ENCODE measurements at places on chromosomes 2 and 18.

DNA sequence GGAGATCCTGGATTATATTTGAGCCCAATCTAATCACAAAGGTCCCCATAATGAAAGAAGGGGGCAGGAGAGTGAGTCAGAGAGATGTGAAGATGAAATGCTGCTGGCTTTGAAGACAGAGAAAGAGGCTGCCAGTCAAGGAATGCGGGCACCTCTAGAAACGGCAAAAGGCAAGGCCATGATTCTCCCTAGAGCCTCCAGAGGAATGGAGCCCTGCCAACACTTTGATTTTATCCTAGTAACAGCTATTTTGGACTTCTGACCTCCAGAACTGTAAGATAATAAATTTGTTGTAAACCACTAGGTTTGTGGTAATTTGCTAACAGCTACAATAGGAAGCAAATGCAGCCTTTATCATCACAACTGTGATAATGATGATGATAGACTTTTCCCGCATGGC lies 32.9 kb downstream of the LBH start:
- DNase-seq: no peak

DNA sequence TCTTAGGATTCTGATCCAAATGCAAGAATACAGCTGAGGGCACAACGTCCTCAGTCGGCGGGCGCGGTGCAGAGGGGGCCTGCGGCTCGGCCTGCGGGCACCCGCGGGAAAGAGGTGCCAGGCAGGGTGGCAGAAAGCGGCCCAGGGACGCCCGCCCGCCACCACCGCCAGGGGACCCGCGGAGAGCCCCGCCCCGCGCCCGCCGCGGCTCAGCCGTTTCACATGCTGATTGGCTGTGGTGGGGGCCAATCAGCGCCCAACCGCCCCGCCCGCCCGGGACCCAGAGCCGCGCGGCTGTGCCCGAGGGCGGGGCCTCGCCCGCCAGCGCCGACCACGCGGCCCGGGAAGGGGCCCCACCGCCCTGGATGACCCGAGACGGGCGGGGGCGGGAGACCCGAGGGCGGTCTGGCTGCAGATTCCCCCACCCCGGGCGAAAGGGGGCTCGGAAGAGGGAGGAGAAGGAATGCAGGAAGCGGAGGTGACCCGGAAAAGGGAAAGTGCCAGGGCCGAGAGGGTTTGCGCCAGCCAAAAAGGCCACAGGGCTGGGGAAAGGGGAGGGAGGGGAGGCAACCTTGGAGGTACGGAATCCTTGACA lies 8.0 kb downstream of the IRS1 start:
- DNase-seq: peak; percentile 94

GRCh38 chr18:79396431-79397246 lies 909 bp downstream of the NFATC1 start:
- DNase-seq: no peak

DNA sequence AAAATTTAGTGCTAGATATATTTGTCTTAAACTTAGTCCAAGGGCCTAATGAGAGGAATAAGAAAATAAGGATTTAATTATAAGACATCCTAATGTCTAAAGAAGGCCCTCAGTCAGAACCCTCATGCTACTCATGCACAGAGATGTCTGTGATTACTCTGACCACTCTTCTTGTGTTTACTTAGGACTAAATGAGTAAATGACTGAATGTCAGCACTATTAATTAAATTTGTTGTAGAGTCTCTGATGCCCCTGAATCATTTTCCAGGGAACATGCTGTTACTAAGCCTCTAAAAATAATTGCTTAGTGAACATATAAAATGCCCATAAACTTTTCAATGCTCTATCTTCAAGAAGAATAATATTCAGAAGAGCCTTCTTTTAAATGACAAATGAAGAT lies 32.4 kb downstream of the GULP1 start:
- no peak for DNase-seq

- peak; percentile 64 for DNase-seq
Observed at GRCh38 chr2:219475697-219476651, 22.7 kb upstream of the GMPPA start.

- DNase-seq: no peak
Observed at GRCh38 chr18:50706651-50707050, 113.2 kb downstream of the MRO start.

GRCh38 chr2:6644261-6644660 lies 221.4 kb downstream of the CMPK2 start:
- no peak for DNase-seq

DNA sequence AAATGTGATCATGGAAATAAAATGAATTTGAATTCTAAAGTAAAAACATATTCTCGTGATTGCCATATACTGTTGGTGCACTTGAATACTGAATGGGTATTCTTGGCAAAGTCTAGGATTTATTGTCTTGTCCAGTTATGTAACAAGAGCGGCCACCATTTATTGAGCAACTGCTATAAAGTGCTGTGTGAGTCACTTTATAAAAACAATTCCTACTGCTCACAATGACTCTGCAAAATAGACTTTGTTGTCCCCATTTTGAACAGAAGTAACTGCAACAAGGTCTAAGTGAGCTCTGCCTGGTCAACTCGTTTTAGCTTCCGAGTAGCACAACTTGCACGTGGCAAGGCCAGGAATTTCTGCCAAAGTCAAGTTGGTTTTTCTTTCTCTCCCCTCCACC lies 995.6 kb upstream of the FANCL start:
- no peak for DNase-seq

DNA sequence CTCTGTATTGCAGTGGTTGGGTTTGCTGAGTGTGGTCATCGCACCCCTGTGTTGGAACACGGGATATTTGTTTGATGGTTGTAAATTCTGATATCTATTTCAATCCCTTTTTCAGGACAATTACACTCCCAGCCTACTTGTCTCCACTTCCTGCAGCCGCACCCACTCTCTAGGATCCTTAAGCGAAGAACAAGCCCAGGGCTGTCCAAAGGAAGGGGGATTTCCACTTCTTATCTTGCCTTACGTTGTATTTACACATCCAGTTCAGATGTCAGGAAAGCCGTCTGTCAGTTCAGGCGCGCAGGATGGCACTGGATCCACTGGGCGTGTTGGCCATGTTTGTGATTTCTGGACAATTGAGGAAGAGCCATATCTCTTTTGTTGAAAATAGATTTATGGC lies 834.5 kb upstream of the SALL3 start:
- no peak for DNase-seq

DNA sequence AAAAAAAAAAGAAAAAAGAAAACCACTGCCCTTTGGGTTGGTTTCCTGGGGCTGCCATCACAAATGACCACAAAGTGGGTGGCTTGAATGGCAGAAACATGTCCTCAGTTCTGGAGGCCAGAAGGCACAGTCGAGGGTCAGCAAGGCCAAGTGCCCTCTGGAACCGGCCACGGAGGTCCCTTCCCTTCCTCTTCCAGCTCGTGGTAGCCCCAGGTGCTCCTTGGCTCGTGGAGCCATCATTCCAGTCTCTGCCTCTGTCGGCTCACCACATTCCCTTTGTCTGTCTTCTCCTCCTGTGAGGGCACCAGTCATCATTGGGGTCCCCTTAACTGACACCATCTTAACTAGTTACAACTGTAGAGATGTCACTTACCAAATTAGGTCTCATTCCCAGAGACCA lies 8.5 kb upstream of the NFATC1 start:
- no peak for DNase-seq

- peak; percentile 57 for DNase-seq
Observed at GRCh38 chr2:226215902-226216503, 583.6 kb downstream of the IRS1 start.

DNA sequence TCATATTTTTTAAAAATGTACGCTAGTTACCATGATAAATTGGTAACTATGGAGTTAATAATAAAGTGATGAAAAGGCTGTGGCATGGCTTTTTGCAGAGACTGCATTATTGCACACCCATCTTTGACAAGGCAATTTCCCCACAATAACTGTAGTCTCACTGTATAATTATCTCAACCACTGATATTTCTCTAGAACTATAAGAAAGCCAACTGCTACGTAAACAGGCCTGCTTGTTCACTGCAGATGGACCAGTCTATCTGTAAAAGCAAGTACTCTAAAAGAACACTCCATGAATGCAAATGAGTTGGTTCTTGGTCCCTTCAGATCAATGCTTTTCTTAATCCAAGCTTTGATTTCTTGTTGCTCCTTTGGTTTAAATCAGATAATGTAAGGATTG lies 218.7 kb downstream of the RBM43 start:
- no peak for DNase-seq

GRCh38 chr2:64189167-64189566 lies 44.9 kb upstream of the PELI1 start:
- DNase-seq: no peak

GRCh38 chr2:167803449-167803988 lies 443.9 kb downstream of the STK39 start:
- DNase-seq: no peak

GRCh38 chr2:71347517-71347916 lies 15.9 kb downstream of the ZNF638 start:
- DNase-seq: no peak

DNA sequence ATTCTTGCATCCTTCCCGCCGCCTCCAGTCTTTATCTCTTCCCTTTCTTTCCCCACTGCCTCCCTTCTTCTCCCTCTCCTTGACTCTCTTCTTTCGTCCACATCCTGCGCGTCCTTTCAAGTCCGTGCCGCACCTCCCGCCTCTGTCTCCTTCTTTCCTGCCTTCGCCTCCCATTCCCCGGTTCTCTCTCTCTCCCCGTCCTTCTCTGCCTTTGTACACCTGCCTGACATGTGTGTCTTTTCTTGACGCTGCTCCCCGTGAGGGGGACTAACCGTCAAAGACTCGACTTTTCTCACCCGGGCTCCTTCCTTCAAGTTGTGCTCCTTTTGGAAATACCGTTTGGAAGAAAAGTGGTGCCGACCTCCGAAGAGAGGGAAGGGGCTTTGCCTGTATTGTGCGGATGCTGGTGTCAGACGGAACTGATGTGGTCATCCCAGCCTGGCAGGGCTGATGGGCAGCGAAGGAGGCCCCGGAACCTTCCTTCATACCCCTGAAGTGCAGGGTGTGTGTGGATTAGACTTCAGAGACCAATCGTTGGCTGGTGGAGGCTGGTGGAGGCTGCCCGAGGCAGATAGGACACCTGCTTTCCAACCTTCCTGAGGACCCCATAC lies 879 bp downstream of the TMEM178A start:
- no peak for DNase-seq

DNA sequence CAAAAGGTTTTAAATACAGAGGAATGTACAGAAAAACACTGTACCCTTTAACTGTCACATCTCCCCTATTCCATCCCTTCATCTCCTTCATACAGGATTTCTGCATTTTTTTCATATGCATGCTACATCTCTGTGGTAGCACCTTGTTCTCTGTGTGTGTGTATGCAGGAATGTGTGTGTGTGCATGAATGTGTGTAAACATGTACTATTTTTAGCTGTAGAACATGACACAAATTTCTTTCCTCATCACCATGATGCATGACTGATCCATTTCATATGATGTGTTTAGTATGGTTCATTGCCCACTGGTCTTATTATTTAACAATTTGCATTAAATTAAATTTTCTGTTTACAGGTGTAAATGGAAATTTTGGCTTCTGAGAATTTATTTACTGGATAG lies 21.5 kb upstream of the ZEB2 start:
- no peak for DNase-seq

DNA sequence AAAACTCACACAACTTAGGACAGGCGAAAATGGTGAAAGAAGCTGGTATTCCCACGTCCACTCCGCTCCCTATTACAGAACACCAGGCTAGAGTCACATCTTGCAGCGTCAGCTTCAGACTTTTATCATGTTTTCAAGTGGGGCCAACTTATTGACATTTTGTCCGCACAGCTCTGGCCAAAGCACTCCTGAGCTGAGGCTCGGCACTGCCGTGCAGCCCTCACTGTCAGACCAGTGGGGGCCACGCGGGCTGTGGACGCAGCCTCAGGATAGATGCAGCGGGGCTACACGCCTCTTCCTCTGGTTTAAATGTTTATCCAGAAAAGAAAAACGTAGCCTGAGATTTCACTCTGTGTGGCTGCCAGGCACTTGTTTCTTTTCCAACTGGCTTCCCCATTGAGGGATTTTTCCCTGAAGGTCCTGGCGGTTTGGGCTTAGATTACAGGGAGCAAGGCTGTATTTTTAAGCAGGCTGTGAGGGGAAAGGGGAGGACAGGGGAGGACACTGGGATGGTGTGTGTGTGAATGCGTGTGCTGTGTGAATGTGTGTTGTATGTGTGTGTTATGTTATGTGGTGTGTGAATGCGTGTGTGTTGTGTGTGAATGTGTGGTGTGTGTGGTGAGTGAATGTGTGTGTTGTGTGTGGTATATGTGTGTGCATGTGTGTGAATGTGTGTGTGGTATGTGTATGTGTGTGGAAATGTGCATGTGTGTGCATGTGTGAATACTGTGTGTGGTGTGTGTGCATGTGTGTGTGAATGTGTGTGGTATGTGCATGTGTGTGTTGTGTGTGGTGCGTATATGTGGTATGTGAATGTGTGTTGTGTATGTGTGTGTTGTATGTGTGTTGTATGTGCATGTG lies 267.6 kb downstream of the DCDC2C start:
- no peak for DNase-seq

DNA sequence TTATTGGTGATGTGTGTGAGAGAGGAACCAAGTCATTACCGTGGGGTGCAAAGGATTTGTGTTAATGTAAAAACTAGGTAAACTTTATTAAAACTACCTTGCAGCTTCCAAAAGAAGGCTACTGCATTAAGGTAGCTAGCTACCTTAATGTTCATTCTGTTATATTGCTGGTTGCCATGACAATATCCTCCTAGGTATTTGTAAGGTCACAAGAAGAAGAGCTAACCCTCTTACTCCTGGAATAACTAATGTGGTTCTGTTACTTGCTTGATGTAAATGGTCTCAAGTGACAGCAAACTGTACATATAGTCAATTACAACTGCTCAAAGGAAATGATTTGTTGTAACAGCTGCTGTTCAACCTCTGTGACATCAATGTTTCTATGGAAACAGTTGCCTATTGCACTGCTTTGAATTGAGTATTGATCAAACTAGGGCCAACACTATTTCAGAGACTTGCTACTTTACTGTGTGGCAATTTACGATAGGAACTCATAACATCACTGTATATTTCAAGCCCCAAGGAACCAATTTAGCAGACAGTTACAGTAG lies 319.8 kb upstream of the HNRNPA3 start:
- DNase-seq: no peak

DNA sequence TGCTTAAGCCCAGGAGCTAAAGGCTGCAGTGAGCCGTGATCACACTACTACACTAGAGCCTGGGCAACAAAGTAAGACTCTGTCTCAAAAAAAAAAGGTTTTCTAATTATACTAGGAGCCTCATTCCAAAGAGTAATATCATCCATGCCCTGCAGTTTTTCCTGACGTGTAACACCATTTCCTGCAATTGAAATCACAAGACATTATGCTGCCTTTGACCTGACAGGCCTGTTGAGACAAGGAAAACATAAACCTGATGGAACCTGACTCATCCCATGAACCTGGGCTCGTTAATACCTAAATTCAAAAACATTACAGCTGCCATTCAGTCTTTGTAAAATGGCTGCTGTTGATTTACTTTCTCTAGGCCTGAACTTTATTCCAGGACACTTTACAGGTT lies 58.7 kb upstream of the PEX13 start:
- DNase-seq: no peak

GRCh38 chr2:209976698-209977385 lies 25.6 kb upstream of the RPE start:
- DNase-seq: no peak

DNA sequence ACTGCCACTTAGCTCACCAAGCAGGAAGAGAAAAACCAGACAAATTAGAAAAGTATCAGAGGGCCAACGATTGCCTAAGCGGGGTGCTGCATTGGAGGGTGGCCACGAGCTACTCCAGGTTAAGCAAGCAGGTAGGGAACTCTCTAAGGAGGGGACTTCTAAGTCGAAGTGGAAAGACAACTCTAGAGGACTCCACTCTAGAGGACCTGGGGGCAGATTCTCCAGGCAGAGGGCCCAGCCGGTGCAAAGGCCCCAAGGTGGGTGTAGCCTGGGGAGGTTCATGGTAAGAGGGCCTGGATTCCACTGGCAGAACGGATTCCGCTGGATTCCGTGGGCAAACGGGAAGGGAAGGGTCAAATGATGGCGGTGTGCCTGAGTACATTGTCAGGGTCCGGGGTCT lies 12.7 kb downstream of the FBLN7 start:
- DNase-seq: no peak

Measured in stimulated activated naive CD8-positive, alpha-beta T cell treated with anti-CD3 and anti-CD28 coated beads, Interleukin-15, amount 100 ng/mL, for 72 hours (primary cell).